Stomach (tissue), 19 donors: ENCODE measurements at places on chromosomes 2 and 18. TPM values are rescaled to one million over a fixed set of nuclear protein-coding genes. Genes with fewer than 3 reads are reported as not detected.

GRCh38 chr18:11149441-11150270 lies at the start of gene PIEZO2:
Gene PIEZO2, minus strand, starts transcription at chr18:11149569. Its CDS starts 981 bp downstream, at chr18:11148588.
- H3K4me3 ChIP-seq, result peak within 1 kb of the TSS; percentile 46
- peaks cover 20% of the 10 kb centered on the region for H3K4me1 ChIP-seq
- H3K27me3 ChIP-seq, result peaks cover 46% of the 10 kb centered on the region
- DNase-seq, result peak; percentile 93
- no peaks in the 10 kb centered on the region for H3K36me3 ChIP-seq
- no peak within 1 kb of the TSS for H3K27ac ChIP-seq

GRCh38 chr2:168633895-168634294 lies 168.5 kb upstream of the NOSTRIN start:
- H3K36me3 ChIP-seq, result no peaks in the 10 kb centered on the region
- H3K27ac ChIP-seq, result peak overlapping the region; percentile 84
- no peak for DNase-seq
- no peak overlapping the region for H3K4me3 ChIP-seq
- no peaks in the 10 kb centered on the region for H3K27me3 ChIP-seq
- H3K4me1 ChIP-seq, result peaks cover 15% of the 10 kb centered on the region

GRCh38 chr2:56671973-56672569 lies 488.3 kb downstream of the CCDC85A start:
- H3K27ac ChIP-seq, result no peak overlapping the region
- no peaks in the 10 kb centered on the region for H3K4me1 ChIP-seq
- DNase-seq, result no peak
- no peaks in the 10 kb centered on the region for H3K27me3 ChIP-seq
- no peaks in the 10 kb centered on the region for H3K36me3 ChIP-seq
- no peak overlapping the region for H3K4me3 ChIP-seq

GRCh38 chr18:35861367-35862118 lies 110.9 kb upstream of the RMP24 start:
- DNase-seq, result no peak
- H3K27me3 ChIP-seq, result no peaks in the 10 kb centered on the region
- no peak overlapping the region for H3K27ac ChIP-seq
- no peaks in the 10 kb centered on the region for H3K4me1 ChIP-seq
- no peak overlapping the region for H3K4me3 ChIP-seq
- H3K36me3 ChIP-seq, result no peaks in the 10 kb centered on the region

Gene GCG
- 59.5 TPM for total RNA-seq
